Stimulated activated CD4-positive, alpha-beta T cell treated with anti-CD3 and anti-CD28 coated beads, TNF-alpha, amount 100 ng/mL, for 4 hours (primary cell): ENCODE measurements at places on chromosomes 4 and X.

DNA sequence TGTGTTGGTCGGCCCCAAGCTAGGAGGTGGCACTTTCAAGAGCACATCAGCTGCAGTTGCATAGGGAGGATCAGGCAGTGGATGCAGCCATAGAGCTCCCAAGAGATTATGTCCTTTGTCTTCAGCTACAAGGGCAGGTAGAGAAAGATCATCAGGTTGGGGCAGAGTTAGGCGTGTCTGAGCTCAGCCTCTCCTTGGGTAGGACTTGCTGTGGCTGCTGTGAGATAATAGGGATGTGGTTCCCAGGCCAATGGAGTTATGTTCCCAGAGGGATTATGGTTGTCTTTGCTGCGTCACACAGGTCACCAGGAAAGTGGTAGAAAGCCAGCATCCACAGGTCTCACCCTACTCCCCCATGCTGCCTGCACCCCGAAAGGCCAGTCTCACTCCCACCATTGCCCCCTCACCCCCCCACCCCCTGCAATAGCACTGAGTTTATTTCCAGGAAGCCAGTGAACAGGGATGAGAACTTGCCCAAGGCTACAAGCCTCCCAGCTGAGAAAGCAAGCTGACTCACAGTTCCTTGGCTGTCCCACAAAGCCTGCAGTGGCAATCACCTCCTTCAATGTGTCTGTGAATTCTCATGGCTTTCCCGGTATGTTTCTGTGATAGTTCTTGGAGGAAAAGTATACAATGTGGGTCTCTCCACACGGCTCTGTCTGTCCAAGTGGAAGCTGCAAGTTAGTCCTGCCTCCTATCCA is 148.4 kb downstream of the STPG2 start:
- no peak for DNase-seq

DNA sequence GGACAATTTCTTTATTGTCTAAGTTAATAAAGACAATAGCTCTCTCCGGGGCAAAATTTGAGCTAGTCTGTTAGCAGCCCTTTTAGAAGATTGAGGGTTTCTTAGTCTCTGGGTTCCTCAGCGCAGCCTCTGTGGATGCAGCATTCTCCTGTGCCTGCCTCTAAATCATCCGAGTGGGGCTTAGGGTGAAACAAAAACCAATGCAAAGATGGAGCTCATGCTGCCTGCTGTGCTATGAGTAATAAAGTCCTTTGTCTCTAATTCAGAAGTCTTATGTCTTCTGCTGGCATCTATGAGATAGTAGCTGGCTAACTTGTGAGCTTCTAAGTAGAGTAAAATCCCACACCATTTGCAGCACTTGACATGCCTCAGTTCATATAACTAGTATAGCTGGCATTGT is 67.9 kb downstream of the ANKRD50 start:
- DNase-seq: no peak

DNA sequence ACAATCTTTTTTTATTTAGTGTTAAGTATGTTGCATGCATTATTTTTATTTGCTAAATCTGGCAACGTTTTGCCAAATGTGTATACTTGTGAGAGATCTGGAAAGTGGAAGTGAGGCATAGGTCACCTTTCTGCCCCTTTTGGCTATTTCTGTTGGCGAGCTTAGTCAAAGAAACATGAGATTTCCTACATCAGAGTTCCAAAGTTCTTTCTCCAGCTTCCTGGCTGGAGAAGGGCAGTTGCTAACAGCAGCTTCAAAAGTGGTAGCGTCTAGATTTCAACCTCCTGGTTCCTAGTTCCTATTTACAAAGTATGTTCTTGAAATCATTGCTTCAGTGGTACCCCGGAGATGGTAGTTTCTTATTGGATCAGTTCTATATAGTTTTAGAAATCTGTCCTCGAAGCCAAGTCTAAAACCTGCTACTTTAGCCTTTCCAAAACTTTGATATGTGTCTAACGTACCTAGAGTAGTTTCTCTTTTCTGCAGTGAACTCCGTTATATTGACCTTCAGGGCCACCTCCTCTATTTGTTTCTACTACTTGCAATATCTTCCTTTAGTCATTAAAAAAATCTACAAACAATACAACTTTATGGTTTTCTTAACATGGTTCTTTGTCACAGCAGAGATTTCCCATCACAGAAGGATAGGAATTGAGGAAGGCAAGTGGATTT is 455.8 kb upstream of the FTHL17 start:
- DNase-seq: no peak

- no peak for DNase-seq
These were observed 43.0 kb upstream of the KCNIP4 start for GRCh38 chr4:21991562-21991961.

DNA sequence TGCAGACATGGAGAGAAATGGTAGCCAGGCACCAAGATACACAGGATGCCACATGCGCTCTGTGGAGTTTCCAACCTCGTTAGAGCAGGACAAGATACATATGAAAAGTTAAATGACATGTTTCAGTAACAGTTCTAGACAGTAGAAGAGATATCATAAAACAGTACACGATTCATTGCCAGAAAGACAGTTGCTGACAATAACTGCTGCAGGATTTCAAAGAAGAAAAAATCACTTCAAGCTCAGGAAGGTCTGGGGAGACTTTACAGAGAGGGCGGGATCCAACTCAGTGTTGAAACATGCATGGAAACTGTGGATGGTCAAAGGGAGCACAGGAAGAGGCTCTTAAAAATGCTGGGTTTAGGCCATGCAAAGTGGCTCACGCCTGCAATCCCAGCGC is 31.0 kb downstream of the DCTD start:
- DNase-seq: no peak

DNA sequence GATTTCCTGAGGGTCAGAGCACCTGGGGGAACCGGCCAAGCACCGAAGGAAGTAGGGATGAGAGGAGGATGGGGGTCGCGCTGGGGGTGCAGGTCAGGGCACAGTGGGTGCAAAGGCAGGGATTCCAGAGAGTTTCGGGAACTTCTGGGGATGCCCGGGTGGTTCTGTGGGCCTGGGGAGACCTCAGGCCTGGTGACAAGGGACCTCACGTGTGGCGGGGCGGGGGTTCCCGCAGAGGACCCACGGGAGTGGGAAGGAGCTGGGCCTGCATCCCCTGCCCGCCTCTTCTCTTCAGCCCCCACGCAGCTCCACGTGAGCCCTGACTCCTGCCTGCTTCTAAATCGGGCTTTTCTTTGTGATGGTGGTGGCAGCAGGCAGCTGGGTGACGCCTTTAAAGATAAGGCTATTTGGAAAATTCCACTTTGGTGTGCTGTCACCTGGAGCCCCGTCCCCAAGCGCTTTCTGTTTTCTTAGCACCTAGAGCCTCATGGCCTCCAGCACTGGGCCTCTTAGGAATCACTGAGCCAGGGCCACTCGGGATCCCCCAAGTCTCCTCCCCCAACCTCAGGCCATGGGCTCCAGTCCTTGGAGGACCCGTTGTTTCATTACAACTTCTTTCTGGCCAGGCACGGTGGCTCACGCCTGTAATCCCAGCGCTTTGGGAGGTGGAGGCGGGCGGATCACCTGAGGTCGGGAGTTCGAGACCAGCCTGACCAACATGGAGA is 7.1 kb upstream of the TBC1D14 start:
- no peak for DNase-seq

DNA sequence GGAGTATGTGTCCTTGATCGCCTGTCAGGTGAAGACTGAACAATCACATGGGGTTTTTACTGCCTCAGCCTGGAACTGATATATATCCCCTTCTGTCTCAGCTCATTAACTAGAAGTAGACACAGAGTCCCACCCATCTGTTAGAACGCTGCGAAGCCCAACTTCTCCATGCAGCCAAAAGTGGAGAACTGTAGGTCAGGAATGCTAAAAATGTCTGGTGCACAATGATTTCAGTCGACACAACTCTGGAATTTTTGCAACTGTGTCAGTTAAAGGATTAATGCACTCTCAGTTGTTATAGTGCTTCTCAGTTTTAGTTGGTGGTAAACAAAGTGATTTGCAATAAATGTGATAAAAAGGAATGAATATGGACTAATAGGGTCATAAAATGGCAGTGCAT is 287.2 kb downstream of the INPP4B start:
- DNase-seq: no peak
